ENCODE measurements at places on chromosomes 2 and 18. TPM values are rescaled to one million over a fixed set of nuclear protein-coding genes. Genes with fewer than 3 reads are reported as not detected.

DNA sequence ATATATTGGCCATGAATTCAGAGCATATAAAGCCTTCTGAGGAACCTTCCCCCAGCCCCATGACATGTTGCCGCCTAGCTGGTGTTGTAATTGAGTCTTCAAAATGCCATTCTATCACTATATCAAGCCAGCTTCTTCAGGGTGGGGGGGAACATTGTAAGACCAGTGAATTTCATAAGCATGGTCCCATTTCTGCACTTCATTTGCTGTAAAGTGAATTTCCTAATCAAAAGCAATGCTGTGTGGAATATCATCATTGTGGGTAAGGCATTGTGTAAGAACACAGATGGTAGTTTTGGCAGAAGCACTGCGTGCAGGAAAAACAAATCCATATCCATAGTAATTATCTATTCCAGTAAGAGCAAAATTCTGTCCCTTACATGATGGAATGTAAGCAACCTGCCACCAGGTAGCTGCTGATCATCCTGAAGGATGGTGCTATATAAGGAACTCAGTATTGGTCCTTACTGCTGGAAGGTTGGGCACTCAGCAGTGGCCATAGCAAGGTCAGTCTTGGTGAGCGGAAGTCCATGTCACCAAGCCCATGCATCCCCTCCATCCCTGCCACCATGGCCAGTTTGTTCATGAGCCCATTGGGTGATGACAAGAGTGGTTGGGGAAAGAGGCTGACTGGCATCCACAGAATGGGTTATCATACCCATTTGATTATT is 159.4 kb downstream of the COPS8 start:
- no peak for DNase-seq

DNA sequence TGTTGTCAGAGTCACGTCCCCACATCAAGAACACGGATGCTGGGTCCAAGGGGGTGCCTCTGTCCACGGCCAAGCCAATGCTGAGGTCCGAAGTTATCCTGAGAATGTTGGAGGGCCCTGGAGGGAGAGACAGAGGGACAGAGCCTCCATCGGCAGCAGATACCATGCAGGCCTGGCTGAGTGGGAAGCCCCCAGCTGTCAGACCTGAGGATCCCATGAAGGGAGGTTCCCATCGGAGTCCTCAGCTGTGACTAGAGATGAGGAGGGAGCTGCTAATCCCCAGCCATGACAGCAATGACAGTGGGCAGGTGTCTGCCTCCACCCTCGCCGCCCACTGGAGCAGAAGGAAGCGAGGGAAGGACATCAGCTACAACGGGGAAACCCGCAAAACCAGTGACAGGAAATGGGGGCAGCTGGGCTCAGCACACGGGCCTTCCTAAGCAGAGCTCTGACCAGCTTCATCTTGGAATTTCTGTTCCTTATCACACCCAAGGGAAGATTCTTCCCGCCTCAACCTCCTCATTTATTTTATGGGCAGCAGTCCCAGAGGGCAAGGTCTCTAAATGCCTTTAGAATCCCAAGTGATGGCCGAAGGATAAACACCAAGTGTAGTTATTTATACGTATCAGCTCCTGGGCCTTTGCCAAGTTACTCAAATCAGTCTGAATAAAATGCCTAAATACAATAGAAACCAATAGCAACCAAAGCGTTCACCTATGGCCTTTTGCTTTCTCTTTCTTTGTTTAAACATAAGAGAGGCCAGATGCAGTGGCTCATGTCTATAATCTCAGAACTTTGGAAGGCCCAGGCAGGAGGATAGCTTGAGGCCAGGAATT is 32.2 kb downstream of the FAM178B start:
- DNase-seq = no peak

- DNase-seq = no peak
Observed at GRCh38 chr2:119419065-119419464, 12.6 kb upstream of the TMEM37 start.

DNA sequence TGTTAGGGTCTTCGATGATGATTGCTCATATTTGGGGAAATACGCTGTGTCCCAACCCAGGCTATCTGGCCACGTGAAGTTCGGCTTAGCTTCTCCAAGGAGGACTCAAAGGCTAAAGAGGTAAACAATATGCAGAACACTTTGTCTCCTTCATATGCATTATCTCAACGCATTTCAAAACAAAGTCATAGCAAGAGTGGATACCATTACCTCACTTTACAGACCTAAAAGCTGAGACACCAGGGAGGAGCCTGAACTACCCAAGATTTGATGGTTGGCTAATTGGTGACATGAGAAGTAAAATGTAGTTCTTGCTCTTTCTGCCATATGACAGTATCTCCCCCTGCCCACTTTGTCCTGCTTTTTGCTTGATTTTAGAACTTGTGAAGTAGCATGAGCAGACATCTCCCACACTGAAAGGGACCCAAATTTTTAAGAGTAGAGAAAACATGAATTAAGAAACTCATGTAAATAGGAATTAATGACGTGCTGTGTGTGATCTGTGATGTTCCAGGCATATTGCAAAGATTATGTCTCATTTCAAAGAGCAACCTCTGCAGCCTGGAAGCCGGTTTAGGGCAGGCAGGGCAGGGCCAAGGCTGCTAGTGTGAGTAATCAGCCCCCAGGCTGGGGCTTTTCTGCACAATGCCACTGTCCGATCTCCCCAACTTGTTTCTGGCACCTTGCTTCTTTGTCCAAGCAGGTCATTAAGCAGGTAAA is 144.5 kb downstream of the BCL11A start:
- no peak for DNase-seq

DNA sequence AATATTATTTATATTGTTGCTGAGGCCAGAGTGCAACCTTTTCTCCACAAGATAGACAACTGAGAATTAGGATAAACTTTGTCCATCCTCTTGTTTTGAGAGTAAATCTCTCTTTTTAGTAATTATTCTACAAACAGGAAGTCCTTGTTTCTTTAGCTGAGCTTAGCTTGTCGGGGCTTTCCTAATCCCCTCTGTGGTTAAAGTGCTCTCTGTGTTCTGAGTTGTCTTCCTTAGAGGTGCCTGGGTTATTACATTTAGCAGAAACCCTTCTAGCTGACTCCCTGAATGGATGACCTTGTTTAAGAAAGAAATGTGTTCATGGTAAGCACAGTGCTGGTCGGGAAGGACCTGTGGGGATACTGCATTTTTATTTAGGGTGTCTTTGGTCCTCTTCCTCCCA is 12.7 kb downstream of the USP39 start:
- DNase-seq = no peak

GRCh38 chr2:84302513-84303412 is 156.3 kb downstream of the SUCLG1 start:
- no peak for DNase-seq

GRCh38 chr18:63890950-63891304 is 3.4 kb downstream of the SERPINB2 start:
- no peak for DNase-seq

DNA sequence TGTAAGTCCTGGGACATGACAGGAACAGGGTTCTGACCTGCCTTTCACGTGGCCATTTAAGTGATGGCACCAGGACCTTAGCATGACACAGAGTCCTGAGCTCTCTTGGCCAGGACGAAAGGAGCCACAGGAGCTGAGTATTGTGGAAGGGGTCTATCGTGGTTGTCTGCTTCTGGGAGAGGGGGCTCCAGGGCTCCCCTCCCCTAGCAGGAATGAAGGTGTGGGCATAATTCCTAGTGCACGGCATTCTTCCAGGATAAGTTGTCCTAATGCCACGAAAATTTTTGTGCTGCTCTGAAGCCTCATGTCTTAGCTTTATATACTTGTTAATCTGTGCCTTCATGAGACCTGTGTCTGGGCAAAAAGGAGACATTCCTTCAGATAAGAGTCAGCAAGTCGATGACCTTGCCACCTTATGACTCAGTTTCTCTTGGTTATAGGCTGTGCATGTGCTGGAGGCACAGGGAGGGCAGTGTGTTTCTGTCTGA is 17.1 kb downstream of the GATA6 start:
- DNase-seq = no peak

- DNase-seq = no peak
Observed at GRCh38 chr2:105697781-105698449, 46.8 kb upstream of the NCK2 start.

GRCh38 chr2:6845903-6846302 is 19.8 kb downstream of the CMPK2 start:
- DNase-seq = no peak

DNA sequence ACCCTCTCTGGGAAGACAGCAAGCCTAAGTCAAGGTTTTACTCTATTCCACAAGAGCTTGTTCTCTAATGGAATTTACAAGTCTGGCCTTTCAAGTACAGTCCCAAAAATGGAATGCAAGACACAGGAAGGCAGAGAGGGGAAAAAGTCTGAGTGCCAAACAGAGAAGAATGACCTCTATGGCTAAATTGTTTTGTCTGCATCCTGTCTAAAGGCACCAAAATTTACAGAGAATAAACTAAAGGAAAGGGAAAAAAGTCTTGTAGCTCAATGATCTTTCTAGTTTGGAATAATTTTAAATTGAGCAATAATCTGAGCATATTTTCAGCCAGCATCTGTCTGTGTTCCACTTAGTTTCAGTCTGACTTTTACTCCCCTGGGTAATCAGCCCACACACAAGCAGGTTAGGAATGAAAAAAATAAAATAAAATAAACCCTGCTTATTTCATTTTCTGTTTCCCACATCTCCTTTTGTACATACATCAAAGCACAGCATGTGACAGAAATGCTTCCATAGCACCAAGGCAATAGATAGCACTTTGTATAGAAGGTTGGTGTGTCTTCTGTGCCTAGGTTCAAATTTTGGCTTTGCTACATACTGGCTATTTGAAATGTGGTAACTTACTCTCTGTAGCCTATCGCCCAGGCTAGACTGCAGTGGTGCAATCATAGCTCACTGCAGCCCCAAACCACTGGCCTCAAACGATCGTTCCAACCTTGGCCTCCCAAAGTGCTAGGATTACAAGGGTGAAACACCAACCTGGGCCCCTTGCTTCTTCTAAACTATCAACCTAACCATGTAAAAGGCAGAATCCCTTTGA is 105.1 kb downstream of the SLC8A1 start:
- DNase-seq = no peak

GRCh38 chr2:12694990-12695774 is 21.6 kb upstream of the TRIB2 start:
- DNase-seq = no peak

DNA sequence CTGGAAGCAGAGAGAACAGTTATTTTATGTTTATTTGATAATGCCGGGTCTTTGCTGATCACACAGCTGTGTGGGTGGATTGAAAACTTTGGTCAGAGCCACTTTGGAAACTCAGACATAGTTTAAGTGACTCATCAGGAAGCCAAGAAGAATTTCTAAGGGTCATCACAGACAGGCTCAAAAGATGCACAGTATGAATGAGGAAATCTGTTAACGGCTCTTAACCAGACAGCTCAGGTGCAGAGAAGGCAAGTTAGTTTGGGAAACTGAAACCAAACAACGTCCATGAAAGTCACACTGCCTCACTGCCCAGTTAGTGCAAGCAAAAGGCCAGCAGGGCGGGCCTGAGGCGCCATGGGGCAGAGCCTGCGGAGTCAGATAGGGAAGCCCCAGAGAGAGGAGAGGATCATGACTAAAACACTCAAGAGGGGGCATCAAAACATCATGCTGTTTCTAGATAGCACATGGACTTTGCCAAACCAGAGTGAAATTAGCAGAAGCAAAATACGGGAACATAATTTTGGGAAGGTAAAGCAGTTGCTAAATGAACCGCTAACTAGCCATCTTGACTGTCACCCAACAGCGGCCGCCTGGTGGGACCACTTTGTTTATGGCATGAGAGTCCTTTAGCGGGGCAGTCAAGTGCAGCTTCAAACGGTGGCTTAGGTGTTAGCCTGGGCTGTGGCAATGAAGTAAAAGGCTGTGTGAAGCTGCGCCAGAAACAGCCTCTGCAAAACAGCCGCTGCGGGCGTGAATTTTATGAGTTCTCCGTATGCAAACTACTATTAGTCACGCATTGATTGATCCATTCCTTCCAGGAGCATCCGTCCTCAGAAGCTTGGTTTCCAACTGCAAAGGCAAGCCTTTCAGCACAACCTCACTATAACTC is 101.2 kb downstream of the KCTD18 start:
- no peak for DNase-seq

DNA sequence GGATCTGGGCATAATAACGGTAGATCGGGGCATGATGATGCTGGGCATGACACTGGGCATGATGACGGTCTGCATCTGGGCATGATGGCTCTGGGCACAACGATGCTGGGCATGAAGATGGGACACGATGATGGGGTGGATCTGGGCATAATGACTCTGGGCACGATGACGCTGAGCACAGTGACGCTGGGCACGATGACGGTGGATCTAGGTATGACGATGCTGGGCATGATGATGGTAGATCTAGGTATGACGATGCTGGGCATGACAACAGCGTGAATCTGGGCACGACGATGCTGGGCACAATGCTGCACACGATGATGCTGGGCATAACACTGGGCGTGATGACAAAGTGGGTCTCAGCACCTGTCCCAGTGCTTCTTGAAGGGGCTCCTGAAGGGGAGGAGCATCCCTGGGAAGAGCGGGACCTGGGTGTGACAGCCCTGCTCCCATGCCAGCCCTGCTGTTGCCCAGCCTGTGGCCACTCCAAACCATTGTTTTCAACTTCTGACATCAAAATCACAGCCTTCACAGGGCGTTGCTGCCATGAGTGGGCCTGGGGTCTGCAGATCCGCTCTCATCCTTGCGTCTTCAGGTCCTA is 30.4 kb upstream of the ALLC start:
- DNase-seq = no peak

GRCh38 chr2:187497858-187498463 is 49.9 kb upstream of the CALCRL start:
- DNase-seq = no peak

DNA sequence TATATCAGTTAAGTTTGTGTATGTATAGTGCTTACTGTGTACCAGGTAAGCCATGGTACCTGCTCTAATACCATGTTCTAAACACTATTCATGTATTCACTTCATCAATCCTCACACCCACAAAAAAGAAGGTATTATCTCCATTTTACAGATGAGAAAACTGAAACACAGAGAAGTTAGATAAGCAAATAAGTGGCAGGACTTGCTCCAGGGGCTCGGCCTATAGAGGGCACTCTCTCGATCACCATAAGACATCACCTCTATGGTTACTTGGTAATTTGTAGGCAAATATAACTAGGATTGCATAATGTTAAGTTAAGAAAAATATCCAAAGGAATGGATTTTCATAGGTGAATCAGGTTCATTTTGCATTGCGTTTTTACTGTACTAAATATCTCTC is 118.1 kb upstream of the FN1 start:
- no peak for DNase-seq

- no peak for DNase-seq
Observed at GRCh38 chr18:69626171-69626570, 225.5 kb downstream of the DOK6 start.

DNA sequence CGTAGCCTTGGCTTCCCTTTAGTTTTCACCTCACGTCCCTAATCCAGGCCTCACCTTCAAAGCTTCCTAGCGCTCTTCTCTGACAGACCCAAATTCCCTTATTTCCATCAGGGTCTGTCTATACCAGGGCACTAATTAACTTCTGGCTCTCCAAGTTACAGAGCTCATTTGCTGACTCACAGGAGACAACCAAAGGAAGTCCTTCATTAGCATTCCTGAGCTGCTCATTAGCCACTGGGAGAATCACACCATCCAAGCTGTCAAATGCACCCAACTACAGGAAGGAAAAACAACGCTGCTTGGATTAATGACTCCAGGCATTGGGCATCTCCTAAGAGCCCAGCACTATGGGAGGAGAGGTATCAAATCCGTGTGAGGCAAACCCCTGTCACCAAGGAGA is 109.8 kb upstream of the ALK start:
- no peak for DNase-seq

MRPS5 gene
- 73.4 TPM for total RNA-seq

RPL31 gene
- total RNA-seq = 667 TPM

DTNA gene
- 400 TPM for total RNA-seq

NYAP2 gene
- 8.0 TPM for total RNA-seq

NT5DC4 gene
- 2.0 TPM for total RNA-seq

FBXO15 gene
- 5.6 TPM for total RNA-seq

MAP2 gene
- total RNA-seq = 886 TPM

Data from dorsolateral prefrontal cortex (tissue), 122 donors.